ENCODE measurements at places on chromosomes 3 and 15.

DNA sequence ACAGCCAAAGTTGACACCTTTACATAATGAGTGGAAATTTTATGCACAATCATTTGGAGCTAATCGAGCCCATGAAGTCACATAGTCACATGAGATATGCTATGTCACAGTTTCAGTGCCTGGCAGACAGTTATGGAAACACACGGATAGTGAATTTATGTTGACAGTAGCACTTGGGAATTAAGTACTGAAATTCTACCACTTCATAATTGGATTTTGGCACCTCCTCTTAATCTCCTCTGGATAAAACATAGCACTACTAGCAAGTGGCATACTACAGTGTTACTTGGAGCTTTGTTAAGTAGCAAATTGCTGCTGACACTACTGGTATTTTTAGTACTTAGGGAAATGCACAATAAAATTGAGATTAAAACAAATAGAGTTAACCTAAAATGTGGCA, 1679.4 kb downstream of the OTOL1 start:
- no peak for DNase-seq

DNA sequence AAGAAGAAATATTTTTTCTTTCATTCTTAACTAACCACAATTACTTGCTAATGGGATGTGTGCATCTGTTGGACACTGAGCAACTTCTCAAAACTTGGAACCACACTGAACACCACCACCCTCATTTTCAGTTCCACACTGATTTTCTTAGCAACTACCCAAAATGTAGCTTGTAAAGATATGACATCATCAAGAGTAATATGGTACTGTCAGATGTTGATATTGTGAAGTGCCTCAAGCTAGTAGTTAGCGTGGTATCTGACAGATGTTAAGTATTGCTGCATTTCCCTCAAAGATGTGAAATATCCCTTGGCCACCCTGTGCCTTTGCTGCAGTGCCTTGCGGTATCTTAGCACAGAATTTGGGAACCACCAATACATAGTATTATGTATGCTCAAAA, 9.3 kb downstream of the RFTN1 start:
- no peak for DNase-seq

DNA sequence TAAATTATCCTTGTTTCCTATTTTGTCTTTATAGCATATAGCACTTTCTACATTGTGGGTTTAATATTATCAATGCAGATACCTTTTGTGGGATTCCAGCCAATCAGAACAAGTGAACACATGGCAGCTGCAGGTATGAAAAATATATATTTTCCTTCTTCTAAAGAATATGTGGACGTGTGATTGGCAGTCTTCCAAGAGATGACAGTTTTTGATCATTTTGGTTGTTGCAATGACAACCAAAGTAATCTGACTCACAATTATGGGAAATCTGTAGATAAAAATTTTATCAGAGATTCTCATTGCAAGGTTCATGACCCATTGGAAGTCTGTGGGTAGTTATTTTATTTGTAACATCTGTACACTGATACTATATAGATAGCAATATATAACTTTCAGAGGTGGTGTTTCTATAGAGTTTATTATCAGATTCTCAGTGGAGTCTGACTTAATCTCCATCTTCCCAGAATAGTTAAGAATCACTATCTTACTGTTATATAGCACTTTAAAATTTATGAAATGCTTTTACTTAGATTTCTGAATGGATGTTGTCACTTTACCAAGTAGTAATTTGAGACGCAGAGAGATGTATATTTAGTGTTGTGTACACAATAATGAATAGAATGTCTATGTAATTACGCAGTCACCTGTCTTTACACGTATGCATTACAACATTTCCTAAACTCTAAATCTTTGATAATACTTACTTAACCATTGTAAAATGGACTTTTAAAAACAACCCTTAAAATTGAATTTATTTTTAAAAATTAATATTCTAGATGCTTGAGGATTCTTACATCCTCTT, 82.5 kb downstream of the STT3B start:
- no peak for DNase-seq

- DNase-seq, result no peak
Measured at GRCh38 chr15:100082761-100083402, 258.9 kb downstream of the ADAMTS17 start.

- no peak for DNase-seq
Measured at GRCh38 chr3:64240396-64240795, 15.1 kb upstream of the PRICKLE2 start.

DNA sequence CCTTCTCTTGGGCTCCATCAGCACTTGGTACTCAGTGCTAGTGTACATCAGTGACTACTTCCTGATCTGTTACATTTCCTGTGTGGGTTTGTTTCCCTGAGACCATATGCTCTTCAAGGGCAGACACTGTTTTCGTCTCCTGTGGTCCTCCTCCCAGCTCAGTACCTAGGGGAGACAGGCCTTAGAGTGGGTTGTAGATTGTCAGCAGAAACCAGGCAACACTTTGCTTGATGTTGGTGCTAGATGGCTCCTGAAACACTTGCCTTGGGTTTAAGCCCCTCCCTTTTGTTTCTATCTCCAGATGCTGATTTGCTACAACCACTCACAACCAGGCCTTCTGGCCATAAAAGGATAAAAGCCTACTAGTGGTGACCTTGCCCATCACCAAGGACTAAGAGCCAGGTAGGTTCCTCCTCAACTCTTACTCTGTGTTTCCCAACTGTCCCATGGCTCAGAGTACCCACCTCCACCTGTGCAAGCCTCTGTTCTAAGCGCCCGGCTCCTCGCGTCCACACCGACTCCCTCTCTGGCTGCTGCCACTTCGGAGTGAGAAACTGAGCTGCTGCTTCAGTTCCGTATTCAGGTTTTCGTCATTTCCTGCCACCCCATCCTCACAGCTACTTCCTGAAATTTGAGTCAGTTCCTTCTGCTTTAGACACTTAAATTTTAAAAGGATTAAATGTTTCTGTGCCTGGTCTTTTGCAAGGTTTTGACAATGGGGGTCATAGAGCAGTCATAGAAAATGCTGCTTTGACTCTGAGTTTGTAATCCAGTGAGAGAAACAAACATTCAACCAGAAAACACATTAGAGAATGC, at the start of gene HCLS1:
TSS of gene HCLS1 (minus strand) at position 548 of the 816 bp plus-strand sequence. CDS start 2,556 bp downstream, outside the sequence.
- DNase-seq, result peak; percentile 50

GRCh38 chr15:83688201-83688600, 34.3 kb downstream of the ADAMTSL3 start:
- DNase-seq, result no peak

- no peak for DNase-seq
Measured at GRCh38 chr3:54712539-54712938, 215.3 kb downstream of the LRTM1 start.

GRCh38 chr3:13164893-13165492, 91.8 kb upstream of the IQSEC1 start:
- no peak for DNase-seq

DNA sequence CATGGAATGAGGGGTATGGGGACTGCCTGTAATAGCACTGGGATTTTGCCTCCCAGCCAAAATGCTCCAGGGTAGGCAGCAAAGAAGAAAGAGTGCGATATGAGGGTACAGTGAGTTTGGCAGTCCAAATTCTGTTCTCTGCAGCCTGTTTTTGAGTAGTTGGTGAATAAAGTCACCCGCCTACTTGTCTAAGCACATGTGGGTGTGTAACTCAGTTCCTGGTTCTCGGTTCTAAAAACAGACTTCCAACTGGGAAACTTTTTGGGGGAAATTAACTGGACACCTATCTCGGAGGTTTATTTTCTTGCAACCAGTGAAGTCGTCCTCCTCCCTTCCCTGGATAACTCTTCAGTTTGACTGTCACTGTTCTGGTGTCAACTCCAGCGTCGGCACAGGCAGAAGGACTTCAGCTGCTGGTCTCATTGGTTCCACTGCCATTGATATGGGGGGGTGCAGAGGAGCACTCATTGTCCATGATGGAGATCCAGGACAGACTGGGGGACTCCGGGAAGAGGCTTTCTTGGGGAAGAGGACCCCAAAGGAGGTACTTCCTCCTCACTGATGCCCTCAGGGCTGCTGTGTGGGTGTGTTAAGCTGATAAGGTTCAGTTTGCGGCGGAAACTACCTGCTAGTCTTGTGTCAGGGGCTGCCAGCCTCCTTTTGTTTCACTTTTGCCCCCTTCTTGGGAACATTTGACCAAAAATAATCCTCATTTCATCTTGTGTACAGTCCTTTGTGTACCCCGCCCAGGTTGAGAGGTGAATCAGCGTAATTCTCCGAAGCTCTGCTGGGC, 13.2 kb downstream of the GHRL start:
- no peak for DNase-seq

GRCh38 chr15:62904041-62904910, 138.3 kb upstream of the TPM1 start:
- no peak for DNase-seq

All from stimulated activated CD8-positive, alpha-beta memory T cell treated with anti-CD3 and anti-CD28 coated beads, Interleukin-2, amount 100 ng/mL, for 1 hour (primary cell).